Inflammatory macrophage (primary cell): ENCODE measurements at places on chromosomes 6 and 20.

DNA sequence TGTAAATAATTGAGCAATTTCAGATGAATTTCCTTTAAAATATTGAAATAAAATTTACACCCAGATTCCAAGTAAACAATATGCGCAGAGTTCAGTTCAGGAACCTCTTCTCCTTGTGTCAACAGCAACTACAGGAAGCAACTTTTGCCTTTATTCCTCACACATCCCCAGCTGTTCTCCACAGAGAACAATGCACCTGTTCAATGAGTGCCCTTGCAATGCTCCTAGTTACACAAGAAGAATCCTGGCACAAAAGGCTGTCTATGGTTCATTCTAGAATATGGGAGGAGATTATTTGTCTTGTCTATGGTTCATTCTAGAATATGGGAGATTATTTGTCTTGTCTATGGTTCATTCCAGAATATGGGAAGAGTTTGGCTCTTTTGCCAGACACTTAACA lies 454.9 kb downstream of the BTBD3 start:
- no peak for DNase-seq

DNA sequence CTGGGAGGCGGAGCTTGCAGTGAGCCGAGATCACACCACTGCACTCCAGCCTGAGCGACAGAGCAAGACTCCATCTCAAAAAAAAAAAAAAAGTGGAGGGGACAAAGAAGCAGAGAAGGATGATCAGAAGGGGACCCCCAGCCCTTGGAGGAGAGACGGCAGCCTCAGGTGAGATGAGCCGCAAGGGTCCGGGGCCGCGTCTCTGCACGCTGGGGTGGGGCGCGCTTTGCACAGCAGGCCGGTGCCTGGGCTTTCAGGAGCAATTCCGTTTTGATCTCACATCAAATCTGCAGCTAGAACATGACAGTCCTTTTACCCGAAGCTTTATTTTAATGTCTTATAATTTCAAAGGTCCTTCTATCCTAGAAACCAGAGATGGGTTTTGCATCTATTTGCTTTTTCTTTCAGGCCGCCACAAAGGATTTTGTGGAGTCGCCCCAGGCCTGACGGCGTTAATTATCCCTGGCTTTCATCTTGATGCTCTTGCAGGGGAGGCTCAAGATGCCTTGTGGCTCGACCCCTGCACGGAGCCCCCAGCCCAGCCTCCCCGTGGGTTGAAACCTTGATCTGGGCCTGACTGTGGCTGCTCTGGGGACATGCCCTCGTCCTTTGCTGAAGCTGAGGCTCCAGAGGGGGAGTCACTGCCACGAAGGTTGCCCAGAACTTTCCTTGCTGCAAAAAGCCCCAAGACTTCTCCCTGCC lies 17.3 kb downstream of the HRH3 start:
- DNase-seq, result no peak

- DNase-seq, result no peak
Measured at GRCh38 chr20:13221673-13222318, 722 bp downstream of the ISM1 start.

- DNase-seq, result no peak
Measured at GRCh38 chr20:39299783-39300182, 337.6 kb downstream of the DHX35 start.

- DNase-seq, result peak; percentile 64
Measured at GRCh38 chr6:40912158-40912946, 126.7 kb downstream of the UNC5CL start.

- no peak for DNase-seq
Measured at GRCh38 chr6:42315259-42315990, 97.8 kb upstream of the MRPS10 start.

DNA sequence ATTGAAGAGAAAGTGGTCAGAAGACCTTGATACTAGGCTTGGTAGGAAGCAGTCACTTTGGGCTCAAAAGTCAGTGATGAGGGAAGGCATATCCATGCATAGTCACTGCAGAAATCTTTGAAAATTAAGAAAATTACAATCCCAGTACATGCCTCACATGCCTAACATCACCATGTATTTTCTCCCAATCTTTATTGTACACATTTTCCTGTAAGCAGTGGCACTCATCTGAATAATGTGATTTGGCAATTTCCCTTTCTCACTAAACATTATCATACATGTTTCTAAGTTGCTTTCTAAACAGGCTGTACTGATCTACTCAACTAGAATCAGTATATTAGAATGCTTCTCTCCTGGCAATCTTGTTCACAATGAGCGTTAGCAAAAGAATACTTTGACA lies 280.7 kb upstream of the SUPT3H start:
- DNase-seq, result no peak

GRCh38 chr6:8389036-8389818 lies 46.1 kb downstream of the SLC35B3 start:
- DNase-seq, result no peak

DNA sequence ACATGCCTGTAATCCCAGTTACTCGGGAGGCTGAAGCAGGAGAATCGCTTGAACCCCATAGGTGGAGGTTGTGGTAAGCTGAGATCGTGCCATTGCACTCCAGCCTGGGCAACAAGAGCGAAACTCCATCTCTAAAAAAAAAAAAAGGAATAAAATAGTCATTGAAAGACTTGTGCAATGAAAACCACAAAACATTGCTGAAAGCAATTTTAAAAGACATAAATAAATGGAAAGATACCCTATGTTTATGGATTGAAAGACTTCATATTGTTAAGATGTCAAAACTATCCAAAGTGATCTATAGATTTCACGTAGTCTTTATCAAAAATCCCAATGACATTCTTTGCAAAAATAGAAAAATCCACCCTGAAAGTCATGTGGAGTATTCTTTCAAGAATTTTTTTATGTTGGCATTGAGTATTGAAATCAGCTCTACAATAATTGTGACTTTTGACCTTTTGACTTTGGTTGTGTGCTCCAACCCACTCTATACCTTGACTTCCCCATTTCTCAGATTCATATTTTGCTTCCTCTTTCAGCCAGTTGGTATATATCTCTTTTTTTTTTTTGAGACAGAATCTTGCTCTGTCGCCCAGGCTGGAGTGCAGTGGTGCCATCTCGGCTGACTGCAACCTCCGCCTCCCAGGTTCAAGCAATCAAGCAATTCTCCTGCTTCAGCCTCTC lies 45.5 kb upstream of the SLC23A2 start:
- DNase-seq, result peak; percentile 81

GRCh38 chr6:17472653-17473183 lies 79.3 kb downstream of the CAP2 start:
- DNase-seq, result peak; percentile 5

GRCh38 chr6:79384845-79385244 lies 150.4 kb upstream of the HMGN3 start:
- DNase-seq, result no peak

DNA sequence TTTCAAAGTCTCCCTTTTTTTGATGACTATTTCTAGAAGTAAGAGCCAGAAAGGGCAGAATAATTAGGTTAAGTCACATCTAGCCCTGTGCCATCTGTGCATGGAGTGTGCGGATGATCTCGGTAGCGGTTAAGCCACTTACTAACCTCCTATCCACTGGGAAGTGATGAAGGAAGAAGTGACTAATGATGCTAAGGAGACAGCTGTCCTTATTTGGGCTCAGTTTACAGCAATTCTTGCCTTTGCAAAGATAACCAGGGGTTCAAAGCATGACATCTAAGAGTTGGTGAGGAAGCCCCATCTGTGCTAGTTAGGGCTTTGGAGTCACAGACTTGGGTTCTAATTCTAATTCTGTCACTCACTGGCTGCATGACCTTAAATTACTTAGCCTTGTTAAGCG lies 62.4 kb upstream of the RREB1 start:
- no peak for DNase-seq

GRCh38 chr6:137880746-137881521 lies 13.9 kb downstream of the TNFAIP3 start:
- DNase-seq, result no peak

DNA sequence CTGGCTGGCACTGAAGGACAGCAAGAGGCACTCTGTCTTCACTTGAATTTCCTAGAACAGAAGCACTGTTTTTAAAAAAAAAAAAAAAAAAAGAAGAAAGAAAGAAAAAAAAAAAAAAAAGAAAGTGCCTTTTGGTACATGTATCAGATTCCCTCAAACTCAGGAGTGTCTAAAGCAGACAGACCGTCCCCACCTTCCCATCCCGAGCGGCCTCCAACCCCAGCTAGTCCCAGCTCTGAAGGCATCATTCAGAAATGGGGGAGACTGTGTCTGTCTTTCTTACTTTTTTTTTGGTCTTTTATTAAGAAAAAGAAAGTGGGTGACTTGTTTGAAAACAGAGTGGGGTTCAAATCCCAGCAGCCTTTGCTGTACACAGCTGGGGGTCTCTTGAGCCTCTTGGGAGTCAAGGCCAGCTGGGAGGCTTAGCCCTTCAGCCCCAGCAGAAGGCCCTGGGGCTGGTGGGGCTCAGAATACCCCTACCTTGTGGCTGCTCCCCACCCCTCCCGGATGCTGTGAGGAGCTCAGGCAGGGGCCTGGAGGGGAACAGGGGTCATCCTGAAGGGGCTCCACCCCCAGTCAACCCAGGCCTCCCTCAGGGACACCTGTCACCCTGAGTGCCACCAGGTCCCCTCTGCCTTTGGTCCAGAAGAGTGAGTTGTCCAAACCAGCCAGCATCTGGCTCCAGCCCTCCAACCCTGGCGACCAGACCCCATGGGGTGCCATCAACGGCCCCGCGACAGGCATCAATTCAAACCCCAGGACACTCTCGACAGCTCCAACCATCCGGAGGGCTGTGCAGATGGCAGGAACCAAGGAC lies 128.3 kb downstream of the TAF4 start:
- no peak for DNase-seq

DNA sequence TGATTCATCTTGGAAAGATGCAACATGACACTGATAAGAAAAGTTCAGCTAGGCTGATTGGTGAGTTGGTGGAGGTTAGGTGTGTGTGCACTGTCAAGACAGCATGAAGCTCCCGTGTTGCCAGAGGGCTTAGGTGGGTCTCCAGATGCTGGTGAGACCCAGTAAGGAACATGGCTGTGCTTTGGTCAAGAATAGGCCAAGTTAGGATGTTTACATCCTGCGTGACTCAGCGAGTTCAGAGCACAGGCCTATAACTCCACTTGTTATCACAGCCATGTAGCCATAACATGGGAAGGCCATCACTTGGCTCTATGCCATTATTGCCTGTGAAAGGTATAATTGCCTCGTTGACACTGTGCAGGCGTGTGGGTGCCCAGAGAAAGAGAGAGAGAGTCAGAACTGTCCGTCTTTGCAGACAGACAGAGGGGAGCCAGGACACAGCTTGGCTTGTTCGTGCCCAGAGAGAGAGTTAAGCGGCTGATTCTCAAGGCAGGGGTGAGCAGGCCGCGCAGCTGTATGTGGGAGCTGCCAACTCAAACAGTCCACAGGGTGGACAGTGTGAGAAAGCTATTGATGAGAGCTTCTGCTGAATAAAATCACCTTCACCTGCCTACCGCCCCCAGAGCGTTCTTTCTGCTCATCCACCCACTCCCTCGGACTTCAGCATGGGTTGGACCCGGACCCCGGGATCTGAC lies 43.5 kb downstream of the OR2B6 start:
- no peak for DNase-seq

DNA sequence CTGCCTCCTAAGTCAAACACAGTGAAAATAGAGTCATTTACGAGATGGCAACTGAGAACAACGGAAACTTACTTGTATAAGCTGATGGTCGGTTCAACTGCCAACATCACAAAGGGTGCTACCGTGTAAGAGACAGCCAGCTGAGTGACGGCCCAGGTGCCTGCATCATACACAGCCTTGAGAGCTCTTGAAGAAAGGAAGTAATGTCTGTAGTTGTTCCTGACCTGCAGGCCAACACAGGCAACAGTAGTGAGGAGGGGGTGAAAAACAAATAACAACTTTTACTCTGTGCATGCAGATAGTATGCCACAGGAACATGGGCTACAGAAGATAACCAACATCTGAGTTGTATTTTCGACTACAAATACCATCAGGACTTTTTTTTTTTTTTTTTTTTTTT lies 102.7 kb downstream of the MBOAT1 start:
- DNase-seq, result no peak

DNA sequence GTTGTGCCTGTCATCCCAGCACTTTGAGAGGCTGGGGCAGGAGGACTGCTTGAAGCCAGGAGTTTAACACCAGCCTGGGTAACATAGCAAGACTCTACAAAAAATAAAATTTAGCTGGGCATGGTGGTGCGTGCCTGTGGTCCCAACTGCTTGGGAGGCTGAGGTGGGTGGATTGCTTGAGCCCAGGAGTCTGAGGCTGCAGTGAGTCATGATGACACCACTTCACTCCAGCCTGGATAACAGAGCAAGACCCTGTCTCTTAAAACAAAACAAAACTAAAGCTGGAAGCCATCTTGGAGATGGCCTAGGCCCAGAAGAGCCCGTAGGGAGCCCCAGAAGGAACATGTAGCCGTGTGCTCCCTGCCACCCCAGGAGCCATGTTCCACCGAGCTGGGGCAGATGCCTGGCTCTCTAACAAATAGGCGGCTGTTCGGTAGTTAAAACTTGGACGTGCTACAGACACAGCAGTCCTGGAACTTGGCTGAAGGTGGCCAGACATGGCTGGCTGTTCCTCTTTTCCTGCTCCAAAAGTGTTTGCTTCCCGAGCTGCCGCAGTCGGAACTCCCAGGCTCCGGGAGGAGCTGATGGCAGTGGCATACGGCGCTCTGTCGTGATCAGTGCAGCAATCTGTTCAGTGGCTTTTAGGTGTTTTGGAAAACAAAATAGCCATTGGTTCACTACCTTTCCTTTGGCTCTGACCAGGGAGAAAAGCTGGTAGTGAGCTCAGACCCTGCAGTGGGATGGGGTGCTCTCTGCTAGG lies 37.0 kb downstream of the DYNLT1 start:
- DNase-seq, result no peak

- peak; percentile 10 for DNase-seq
Measured at GRCh38 chr6:90184334-90185298, 112.0 kb downstream of the BACH2 start.

- no peak for DNase-seq
Measured at GRCh38 chr6:168901076-168901475, 352.6 kb downstream of the THBS2 start.

- DNase-seq, result no peak
Measured at GRCh38 chr20:59776059-59776603, 157.3 kb downstream of the SYCP2 start.

DNA sequence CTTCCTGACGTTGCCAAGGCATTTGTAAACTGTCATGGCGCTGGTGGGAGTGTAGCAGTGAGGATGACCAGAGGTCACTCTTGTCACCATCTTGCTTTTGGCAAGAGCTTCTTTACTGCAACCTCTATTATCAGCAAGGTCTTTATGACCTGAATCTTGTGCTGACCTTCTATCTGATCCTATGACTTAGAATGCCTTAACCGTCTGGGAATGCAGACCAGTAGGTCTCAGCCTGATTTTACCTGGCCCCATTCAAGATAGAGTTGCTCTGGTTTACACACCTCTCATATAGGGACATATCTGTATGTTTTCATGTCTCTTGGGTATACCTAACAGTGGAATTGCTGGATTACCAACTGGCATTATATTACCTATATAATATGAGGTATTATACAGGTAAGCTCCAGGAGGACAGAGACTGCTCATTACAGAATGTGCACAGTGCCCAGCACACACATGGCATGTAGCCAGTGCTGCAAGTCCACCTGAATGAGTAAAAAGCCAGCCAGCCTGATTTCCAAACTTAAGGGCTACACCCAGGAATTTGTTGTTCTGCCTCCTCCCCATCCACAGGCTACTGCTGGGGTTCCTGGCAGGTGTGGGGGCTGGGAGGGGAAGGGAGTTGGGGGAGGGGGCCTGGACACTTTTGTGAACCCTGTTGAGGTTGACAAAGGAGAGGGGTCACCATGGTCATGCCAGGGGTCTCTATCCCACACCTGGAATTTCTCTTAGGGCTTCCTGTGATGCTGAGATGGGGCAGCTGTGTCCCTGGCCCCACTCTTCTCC lies 35.2 kb upstream of the BLCAP start:
- no peak for DNase-seq
